EL (cell line): ENCODE measurements at places on chromosomes 7 and 10.

DNA sequence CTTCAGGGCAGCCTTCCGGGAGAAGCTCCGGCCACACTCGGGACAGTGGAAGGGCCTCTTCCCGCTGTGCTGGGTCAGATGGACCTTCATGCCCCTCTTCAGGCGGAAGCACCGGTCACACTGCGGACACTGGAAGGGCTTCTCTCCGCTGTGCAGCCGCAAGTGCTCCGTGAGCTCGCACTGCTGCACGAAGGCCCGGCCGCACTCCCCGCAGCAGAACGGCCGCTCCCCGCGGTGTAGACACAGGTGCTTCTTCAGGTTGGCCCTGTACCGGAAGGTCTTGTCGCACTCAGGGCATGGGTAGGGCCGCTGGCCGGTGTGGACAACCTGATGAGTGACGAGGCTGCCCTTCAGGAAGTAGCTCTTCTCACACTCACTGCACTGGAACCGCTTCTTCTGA, 14.2 kb upstream of the ZNF786 start:
- no peak for DNase-seq

GRCh38 chr7:156147756-156148504, 335.7 kb upstream of the SHH start:
- no peak for DNase-seq

DNA sequence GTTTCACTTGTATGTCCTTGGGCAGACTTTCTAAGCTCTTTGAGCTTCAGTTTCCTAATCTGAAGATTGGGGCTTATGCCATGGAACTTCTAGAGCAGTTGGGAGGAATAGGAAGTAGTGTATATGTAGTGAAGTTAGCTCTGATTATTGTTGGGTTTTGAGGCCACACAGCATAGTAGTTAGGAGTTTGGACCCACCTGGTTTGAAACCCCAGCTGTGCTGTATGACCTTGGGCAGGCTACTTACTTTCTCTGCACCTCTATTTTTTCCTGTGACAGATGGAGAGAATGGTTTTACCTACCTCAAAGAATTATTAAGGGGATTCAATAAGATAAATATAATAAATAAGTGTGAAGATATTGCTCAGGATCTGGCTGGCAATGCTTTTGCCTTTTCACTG, 61.4 kb upstream of the ADRB1 start:
- DNase-seq: no peak

DNA sequence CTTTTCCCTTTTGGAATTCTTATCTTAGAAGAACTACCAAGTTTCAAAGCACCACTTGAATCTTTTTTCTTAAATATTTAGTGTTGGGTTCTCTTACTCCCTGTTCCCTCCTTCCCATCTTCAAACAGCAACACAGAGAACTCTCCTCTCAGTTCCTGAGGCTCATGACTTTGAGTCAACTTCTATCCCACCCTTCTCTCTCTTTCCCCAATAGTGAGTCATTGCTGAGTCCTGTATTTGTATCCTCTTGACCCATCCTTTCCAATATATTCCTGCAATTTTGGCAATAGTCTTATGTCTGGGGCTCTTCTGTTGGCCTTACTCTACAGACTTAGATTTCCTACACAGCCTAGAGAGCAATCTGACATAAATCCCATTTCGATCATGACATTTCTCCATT, 20.8 kb upstream of the JCAD start:
- no peak for DNase-seq

DNA sequence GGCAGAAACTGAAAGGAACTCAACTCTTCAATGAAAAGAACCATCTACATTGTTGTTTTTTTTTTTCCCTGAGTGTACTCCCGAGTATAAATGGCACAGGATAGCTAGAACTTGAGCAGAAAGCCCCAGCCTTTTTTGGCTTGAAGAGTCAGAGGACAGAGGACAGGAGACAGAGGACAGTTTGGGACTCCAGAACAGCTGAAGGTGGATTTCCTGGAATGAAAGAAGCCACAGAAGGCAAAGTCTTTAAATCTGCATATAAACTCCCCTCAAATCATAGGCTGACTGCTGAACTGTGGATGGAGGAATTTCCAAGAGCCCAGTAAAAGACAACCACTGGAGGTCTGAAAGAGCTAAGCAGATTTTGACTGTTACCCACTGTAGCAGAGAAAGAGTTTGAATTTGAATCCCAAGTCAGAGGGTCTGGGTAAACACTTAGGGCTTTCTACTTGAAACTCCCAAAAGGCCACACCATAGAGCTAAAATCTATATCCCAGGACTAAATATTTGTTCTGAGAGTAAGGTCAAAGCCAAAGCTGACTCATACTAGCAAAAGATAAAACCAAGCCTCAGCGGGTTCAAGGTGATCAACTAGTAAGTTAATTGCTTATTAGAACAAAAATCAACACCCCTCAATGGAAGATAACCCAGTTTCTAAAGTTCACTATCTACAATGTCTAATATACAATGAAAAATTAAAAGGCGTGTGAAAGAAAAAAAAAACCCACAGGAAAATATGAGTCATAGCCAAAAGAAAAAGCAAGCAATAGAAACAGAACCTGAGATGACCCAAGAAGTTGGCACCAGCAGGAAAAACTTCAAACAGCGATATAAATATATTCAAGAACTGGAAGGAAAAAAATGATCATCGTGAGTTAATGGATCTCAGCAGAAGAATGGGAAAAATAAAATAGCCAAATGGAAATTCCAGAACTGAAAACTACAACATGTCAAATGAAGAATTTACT, 1.8 kb upstream of the OPN1SW start:
- DNase-seq: no peak

- no peak for DNase-seq
Observed at GRCh38 chr10:32266979-32267378, 80.0 kb downstream of the EPC1 start.

DNA sequence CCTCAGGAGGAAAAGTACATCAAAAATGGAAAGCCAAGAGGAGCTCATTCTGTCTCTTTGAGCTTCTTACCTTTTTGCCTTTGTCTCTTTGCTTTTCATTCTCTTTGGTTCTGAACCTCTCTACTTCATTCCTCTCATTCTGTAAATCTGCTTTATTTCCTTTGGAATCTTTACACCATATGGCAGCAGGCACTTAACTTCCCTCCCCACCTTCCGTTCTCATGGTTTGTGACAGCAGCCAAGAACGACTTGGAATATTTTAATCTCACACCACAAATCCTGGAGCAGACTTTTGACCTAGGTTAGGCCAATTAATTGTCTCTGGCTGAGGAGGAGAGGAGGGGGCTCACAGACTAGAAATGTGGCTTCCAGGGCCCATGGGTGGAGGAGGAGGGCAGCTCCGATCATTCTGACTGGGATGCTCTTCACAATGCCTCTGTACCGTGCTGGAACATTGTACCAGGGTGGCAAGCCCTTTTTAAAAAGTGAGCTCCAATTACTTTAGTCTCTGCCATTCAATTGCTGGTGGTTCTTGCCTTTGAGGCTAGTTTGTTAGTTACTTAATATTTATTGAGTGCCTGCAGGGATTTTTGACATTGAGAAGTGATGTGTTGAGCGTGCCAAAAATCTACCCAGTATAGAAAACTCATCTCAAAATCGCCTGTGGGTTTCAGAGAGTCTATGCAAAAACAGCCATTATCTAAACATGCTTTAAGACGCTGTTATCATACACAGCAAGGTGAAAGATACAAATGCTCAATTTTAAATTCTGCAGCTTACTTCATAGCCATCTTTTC, 386.6 kb downstream of the DPP6 start:
- no peak for DNase-seq

DNA sequence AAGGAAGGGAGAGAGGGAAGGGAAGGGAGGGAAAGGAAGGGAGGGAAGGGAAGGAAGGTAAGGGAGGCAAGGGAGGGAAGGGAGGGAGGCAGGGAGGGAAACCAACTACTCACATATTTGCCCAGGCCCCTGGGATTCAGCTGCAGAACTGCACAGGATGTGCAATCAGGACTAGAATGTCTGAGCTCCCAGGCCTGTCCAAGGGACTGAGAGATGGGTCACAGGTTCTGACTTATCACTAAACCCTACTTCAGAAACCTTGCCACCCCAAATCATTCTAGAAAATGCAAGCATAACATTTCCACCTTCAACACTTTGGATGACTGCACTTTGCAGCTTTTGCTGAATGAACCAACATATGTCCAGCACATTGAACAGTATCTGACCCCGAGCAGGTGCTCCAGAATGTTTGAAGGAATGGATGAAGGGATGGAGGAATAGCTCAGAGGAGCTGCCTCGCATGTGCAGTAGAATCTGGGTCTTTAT, 245.3 kb downstream of the KCNMA1 start:
- peak; percentile 79 for DNase-seq

- DNase-seq: no peak
Observed at GRCh38 chr7:7474436-7474835, 61.2 kb downstream of the COL28A1 start.

GRCh38 chr7:38674513-38674912, 43.3 kb upstream of the AMPH start:
- no peak for DNase-seq

DNA sequence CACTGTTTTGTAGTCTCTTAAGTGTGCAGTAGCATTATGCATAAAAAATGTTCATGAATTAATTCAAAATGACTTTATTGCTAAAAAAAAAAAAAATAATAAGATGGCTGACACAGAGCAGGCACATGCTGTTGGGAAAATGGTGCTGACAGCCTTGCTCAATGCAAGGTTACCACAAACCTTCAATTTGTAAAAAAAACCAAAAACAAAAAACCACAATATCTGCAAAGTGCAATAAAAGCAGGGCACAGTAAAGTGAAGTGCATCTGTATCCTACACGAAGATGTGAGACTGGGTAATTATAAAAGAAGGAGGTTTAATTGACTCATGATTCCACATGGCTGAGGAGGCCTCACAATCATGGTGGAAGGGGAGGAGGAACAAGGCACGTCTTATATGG, 185.8 kb downstream of the USP6NL start:
- DNase-seq: no peak

DNA sequence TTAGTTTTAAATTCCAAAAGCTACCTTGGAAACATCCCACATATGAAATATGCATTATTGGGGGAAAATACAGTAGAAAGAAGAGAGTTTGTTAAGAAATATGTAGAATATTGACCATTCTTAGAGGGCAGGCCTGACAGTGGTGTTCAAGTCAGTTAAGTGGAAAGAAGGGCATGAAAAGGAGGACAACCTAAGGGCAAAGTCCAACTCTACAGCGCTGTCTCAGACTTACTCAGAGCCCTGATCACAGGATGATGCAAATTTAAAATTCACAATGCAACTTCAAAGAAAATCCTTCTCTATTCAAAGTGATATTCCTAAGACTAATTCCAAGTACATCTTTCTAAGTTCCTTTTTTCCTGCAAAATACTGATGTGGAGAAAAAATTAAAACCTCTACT, 139.1 kb upstream of the LRRTM3 start:
- no peak for DNase-seq

DNA sequence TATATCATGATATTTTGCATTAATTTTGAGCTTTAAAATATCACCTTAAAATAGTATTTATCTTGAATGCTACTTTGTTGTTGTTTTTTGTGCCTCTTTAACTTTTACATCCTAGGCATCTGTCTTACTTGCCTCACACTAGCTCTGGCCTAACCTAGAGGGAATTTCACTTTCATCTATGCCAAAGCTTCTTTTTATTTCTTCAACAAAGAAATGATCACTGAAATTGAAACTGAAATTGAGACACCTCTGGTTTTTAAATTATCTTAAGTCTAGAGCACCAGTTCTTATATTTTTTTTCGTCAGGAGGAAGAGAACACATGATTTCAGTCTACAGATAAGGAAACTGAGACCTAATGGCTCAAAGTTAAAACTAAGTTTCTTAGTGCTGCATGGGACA, 3.5 kb upstream of the SCIN start:
- DNase-seq: no peak

DNA sequence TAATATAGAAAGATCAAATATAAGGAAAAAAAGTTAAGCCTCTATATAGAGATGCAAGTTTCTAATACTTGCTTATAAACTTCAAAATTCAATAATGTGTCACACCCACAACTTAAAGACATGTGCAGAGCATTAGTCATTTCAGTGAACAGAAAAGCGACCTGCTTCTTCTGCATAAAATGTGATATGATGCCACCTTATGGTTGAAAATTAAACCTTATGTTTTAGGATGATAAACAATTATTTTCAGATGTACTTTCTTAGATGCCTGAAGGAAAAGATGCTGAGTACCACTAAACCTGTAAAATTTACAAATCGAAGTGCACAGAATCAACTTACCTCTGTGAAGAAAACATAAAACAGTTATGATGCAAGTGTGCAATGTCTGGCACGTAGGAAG, 96.0 kb downstream of the MTERF1 start:
- peak; percentile 46 for DNase-seq

- peak; percentile 40 for DNase-seq
Observed at GRCh38 chr7:2760098-2760889, 72.3 kb downstream of the AMZ1 start.

DNA sequence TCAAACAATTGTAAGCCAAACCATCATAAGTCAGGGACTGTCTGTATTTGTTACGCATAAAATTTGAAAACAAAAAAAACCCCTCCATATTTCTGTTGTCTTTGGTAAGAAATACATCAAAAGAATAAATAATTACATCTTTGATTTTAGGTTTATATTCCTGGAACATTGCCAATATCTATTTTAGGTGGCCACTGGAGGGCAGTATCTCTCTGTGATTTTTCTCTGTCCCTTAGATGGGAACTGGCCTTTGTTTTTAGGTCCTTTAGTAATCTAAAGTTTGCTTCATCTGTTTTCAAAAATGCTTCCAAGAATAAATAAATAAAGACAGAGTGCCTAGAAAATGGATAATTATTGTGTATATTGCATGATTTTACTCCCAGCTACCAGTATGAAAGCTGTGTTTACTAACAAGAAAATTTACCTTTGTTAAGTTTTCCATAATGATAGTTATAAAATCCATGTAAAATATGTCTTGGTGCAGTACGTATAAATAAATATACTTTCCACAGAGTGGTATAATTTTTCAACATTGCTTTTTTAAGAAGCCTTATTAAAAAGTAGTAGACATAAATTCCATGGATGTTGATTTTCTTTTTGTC, 64.2 kb downstream of the PHYHIPL start:
- peak; percentile 33 for DNase-seq

- DNase-seq: peak; percentile 18
Observed at GRCh38 chr7:64574540-64575099, 11.7 kb upstream of the ZNF680 start.

DNA sequence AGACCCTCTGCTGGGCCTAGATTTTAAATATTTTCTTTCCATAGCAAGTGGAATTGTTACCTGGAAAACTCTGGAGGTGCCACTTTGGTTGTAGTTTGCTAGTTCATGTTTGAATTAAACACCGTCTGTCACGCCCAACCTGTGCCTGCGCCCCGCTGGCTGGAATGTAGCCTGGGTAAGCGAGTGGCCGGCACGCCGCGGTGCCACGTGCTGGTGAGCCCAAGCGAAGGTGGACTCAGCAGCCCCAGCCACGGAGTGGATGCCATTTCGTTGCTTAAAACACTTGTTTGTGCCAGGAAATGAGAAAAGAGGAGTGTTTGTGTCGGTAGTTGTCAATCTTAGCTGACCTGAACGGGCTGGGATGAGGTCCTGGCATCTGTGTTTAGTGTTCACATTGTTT, 2.7 kb downstream of the GET4 start:
- DNase-seq: no peak

- DNase-seq: no peak
Observed at GRCh38 chr7:12069757-12070156, 141.3 kb upstream of the TMEM106B start.

GRCh38 chr10:121845044-121845784, 82.6 kb downstream of the ATE1 start:
- DNase-seq: no peak
